ENCODE measurements at places on chromosomes 1 and 21.

DNA sequence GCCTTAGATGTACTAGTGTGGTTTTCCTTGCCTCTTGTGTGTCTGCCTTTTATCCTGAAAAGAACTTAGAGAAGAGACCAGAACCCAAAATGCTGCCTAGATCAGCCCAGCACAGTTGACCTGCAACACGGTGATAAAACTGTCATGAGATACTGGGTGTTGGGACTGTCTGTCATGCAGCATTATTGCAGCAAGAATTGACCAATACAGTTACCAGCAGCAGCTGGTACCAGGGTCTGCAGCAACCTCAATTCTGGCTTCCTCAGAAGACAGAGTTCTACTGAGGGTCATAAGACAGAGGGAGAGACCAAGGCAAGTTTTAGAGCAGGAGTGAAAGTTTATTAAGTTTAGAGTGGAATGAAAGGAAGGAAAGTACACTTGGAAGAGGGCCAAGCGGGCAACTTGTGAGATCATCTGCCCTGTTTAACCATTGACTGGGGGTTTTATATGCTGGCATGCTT lies 182.0 kb downstream of the DYRK1A start:
- no peak for DNase-seq

GRCh38 chr1:187053876-187054275 lies 225.1 kb downstream of the PLA2G4A start:
- no peak for DNase-seq

GRCh38 chr1:232628335-232629249 lies 1.3 kb downstream of the SIPA1L2 start:
- peak; percentile 81 for DNase-seq

- no peak for DNase-seq
Measured at GRCh38 chr1:24481843-24482610, 20.6 kb upstream of the RCAN3 start.

GRCh38 chr1:181131255-181131941 lies 42.9 kb downstream of the IER5 start:
- DNase-seq = no peak

- DNase-seq = no peak
Measured at GRCh38 chr1:63545780-63546179, 22.5 kb downstream of the EFCAB7 start.

DNA sequence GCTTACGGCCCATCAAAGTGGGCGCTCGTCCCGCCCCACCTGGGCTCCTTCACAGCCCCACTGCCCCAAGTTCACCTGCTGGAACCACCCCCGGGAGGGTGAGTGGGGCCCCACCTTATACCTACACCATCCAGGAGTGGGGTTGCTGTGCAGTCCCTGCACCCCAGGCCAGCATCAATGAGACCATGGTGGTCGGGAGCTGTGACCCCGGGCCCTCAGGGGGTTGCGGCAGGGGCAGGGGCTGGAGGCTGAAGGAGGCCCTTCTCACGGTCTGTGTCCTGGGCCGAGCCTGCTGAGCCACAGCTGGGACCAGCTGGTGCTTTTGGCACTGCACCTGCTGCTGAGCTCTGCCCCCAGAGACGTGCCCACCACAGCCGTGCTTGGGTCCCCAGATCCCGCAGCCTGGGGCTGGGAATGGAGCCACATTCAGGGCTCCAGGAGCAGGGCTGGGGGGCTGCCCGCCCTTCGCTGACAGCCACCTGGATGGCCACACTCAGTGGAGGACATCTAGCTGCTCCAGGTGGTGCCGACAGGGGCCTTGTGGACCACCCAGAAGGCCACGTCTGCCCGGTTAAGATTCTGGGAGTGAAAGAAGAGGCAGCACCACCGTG lies 17.4 kb downstream of the ACTRT2 start:
- DNase-seq = no peak

GRCh38 chr1:76511558-76512179 lies 355.6 kb upstream of the ST6GALNAC5 start:
- no peak for DNase-seq

DNA sequence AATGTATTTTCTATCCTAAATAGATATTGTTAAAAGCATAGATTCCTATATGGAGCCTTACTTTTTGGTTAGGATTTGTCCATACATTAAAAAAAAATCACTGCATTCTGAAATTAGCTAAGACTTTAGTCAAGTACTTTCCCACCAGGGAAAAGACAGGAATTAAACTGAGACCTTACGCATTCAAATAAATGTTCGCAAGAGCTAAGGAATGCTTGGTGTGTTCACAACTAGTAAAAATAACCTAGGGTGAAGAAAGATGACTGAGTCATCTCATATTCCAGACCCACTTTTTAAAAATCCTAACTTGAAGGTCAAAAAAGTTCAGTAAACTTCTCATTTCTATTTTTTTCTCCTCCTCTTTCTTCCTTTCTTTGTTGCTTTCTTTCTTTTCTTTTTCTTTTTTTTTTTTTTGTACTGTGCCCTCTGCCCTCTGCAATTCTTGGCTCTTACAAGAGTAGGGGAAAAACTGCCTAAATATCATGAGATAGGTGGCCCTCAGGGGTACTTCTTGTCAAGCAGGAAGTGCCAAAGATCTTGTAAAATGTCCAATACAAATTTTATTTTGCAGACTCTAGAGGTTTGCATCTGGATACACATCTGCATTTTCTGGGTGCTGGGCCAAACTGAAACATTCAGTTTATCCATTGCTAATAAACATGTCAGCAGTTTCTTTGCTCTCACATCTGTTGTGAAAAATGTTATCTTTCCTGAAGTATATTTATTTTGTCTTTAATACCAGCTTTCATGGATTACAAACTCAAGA lies 121.4 kb upstream of the GORAB start:
- no peak for DNase-seq

DNA sequence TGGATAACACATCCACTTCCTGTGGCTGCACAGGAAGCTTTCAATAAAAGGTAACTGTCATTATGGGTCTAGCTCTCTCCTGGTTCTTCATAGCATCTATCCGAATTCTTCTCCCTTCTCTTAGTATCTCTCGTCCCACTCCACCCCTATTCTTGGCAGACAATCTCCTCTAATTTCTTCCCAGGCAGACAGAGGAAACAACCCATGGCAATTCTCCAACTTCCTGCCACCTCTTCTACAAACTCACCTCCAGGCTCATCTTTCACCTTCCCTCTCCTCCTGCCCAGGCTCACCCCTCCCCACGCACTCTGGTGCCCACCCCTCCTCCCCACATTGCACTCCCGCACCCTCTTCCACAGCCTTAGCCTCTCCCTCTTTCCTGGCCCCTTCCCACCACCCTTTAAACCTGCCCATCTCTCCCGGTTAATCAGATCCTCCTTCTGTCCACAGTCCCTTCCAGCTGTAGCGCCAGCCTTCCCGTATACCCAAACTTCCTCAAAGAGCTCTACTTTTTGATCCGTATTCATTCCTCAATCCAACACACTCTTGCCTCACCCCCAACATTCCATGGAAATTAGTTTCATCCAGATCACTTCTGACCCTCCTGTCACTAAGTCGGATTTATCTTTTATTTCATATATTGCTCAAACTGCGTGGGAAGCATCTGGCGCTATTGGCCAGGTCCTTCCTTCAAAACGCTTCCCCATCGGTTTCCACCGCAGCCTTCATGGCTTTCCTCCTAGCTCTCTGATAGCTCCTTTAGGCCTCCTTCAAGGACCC lies 25.9 kb downstream of the SHISA4 start:
- no peak for DNase-seq

DNA sequence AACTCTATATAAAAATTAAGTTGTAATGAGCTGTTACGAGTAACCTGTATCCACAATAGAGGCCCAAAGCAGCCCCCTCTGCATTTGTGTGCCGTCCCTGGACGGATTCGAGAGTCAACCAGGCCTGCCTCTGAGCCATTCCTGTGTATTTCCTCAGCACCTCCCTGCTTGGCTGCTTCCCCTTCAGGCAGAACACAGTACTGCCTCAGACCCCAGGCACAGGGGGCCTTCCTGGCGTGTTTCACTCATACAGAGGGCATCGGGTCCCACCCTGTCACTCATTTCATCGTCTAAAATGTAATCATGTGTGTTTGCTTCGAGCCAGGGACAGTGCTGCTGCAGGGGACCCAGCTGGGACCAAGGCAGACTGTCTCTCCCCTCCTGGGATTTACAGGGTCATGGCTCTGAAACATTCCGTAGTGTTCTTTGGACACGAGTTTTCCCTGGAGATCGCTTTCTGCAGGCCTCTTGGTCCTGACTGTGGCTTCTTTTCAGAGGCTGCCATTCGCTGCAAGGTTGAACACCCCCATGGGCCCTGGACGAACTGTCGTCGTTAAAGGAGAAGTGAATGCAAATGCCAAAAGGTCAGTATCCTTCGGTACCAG lies 19.4 kb downstream of the LGALS8 start:
- no peak for DNase-seq

- DNase-seq = no peak
Measured at GRCh38 chr1:229093609-229094336, 177.1 kb upstream of the RAB4A start.
